Mesothelial cell of epicardium (in vitro differentiated cells): ENCODE measurements at places on chromosomes 1 and 21. TPM values are rescaled to one million over a fixed set of nuclear protein-coding genes. Genes with fewer than 3 reads are reported as not detected.

GRCh38 chr1:2050793-2051682, 827 bp downstream of the PRKCZ start:
- peak; percentile 59 for DNase-seq
- peaks cover 15% of the 10 kb centered on the region for H3K4me1 ChIP-seq
- peak overlapping the region; percentile 66 for H3K4me3 ChIP-seq
- H3K27ac ChIP-seq: no peak overlapping the region
- H3K27me3 ChIP-seq: peaks cover 39% of the 10 kb centered on the region

DNA sequence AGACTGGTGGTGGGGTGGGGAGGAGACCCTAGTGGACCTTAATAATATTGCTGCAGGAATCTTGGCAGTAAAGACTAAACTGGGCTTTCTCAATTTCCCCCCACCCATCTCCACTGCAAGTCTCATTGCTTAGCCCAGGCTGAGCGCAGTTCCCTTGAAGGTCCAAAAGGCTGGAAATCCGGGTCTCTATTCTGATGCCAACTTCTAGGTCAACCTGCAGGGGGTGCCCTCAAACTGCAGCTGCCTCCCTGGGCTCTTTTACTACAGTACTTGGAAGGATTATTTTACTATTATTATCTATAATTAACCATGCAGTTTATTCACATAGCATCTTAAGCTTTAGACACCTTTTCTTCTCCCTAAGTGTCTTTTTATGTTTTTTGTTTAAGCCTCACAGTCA, 85.4 kb upstream of the WARS2 start:
- H3K27ac ChIP-seq: no peak overlapping the region
- H3K4me1 ChIP-seq: peaks cover 15% of the 10 kb centered on the region
- no peaks in the 10 kb centered on the region for H3K36me3 ChIP-seq

The NPHS2 gene
- total RNA-seq: not detected in 3 replicates

GRCh38 chr1:44031252-44032169, at the start of gene SLC6A9:
TSS of gene SLC6A9 (minus strand) at chr1:44031462. CDS start at chr1:44024277, 7,185 bp downstream.
- no peaks in the 10 kb centered on the region for H3K27me3 ChIP-seq
- H3K4me3 ChIP-seq: peak within 1 kb of the TSS; percentile 81
- H3K27ac ChIP-seq: peak within 1 kb of the TSS; percentile 97
- peak; percentile 78 for DNase-seq
- peaks cover 3% of the 10 kb centered on the region for H3K36me3 ChIP-seq

The BMP8B gene
- 0.14 to 0.31 TPM (median 0.18 TPM) in 3 replicates for total RNA-seq

DNA sequence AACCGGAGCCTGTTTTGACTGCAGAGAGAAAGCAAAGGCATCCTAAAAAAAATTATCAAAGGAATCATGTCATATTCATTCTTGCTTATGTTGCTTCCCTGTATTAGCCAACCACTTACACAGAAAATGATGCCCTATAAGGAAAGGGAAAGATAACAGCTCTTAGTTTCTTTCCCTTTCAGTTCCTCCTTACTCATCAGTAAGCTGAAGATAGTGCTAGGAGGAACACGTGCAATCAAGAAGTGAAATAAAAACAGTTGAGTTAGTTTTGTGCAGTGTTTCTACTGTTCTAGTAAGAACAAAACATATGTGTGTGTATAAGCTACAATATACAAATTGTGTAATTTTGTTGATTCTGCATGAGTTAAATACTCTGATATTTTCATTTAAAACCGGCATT, 45.3 kb upstream of the MTF2 start:
- no peak for DNase-seq
- H3K27ac ChIP-seq: no peak overlapping the region
- no peaks in the 10 kb centered on the region for H3K4me1 ChIP-seq
- no peaks in the 10 kb centered on the region for H3K36me3 ChIP-seq
